ENCODE measurements at places on chromosomes 11 and 22.

DNA sequence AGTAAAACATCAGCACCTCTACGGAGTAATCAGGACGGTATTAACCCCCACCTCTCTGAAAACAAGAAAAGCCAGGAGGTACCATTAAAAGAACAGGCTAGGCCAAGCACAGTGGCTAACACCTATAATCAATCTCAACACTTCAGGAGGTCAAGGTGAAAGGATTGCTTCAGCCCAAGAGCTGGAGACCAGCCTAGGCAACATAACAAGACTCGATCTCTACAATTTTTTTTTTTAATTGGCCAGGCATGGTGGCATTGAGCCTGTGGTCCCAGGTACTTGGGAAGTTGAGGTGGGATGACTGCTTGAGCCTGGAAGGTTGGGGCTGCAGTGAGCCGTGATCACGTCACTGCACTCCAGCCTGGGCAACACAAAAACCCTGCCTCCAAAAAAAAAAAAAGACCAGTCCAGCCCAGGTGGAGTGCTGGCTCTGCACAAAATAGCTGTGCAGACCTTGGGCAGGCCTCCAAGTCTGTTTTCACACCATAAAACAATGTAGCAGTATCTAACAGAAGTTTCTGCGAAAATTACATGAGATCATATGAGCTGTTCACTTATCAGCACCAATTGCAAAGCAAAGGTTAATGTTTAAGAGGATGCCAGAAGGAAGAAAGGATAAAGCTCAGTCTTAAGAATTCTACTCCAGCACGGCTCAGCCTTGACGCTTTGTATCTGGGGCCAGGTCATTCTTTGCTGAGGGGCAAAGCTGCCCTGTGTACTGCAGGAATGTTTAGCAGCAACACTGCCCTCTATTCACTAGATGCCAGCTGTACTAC is 14.8 kb downstream of the CHKA start:
- peak; percentile 89 for DNase-seq

GRCh38 chr11:69348414-69349235 is 54.7 kb downstream of the MYEOV start:
- peak; percentile 80 for DNase-seq

- DNase-seq: no peak
These were observed 111.3 kb upstream of the PAX6 start for GRCh38 chr11:31922450-31922849.

GRCh38 chr11:104015649-104016415 is 20.6 kb upstream of the DDI1 start:
- DNase-seq: no peak

DNA sequence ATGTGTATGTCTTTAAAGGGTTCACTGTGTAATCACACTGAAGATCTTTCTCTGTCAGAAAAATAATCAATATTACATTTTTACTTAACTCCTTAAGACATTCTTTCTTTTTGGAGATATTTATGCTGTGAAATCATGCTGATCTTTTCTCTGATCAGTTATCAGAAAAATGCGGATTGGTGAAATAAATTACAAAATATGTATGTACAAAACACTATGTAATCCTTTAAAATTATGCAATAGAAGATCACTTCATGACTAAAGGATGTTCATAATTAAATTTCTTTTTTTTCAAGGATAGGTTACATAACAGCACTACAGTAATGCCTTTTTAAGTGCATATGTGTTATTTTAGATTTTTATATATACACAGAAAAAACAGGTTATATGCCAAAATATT is 24.7 kb downstream of the BTBD10 start:
- no peak for DNase-seq

- no peak for DNase-seq
These were observed 4.5 kb downstream of the OR5B21 start for GRCh38 chr11:58503361-58503856.

All from HT-29 (cell line).